Right cardiac atrium (tissue), 5 donors: ENCODE measurements at places on chromosomes 3 and 15.
A peak's percentile ranks its signal among the peaks of the same experiment; 100 is the strongest.

- no peak for DNase-seq
Observed at GRCh38 chr3:107752202-107752990, 229.6 kb downstream of the BBX start.

DNA sequence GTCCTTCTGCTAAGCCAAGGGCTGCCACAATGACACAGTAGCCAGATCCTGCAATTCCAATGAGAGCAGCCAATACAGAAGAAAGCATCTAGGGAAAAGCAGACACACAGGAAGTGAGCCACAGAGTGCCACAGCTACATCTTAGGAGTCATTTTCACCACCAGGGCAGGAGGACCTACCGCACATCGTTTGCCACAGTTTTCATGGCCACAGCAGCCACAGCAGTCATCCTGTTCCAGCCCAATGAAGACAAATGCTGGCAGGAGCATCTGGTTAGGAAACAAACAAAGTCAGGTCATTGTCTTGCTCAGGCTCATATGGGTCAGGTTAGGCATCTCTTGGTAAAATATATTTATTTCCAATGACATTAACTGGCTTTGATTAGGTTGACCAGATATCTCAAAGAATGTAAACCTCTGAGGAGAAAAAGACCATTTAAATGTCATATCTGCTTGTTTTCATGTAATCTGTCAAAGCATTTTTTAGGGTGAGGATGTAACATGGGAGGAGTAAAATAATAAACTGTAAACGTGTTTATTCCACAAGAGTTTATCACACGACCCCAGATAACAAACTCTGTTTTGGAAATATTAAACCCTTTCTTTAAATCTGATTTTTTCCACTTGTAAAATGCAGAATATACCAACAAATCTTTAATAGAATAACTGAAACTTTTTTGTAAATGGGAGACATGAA lies 1.8 kb downstream of the TM4SF1 start:
- DNase-seq: no peak

DNA sequence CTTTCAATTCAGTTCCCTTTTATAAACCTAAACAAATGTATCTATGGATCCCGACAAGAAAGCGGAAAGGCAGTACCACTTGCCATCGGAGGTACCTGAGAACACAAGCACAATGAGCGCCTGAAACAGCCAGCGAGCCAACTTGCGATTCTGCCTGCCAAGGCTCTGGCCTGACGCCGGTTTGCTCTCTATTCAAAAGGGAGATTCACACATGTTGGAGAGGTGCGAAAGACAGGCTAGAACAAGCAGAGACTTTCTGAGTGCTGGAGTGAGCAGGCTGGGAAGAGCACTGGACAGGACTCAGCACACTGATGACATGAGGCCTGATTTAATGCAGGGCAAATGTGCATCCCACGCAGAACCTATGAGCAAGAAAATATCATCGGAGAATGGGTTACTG lies 17.7 kb upstream of the PRR23E start:
- DNase-seq: no peak

DNA sequence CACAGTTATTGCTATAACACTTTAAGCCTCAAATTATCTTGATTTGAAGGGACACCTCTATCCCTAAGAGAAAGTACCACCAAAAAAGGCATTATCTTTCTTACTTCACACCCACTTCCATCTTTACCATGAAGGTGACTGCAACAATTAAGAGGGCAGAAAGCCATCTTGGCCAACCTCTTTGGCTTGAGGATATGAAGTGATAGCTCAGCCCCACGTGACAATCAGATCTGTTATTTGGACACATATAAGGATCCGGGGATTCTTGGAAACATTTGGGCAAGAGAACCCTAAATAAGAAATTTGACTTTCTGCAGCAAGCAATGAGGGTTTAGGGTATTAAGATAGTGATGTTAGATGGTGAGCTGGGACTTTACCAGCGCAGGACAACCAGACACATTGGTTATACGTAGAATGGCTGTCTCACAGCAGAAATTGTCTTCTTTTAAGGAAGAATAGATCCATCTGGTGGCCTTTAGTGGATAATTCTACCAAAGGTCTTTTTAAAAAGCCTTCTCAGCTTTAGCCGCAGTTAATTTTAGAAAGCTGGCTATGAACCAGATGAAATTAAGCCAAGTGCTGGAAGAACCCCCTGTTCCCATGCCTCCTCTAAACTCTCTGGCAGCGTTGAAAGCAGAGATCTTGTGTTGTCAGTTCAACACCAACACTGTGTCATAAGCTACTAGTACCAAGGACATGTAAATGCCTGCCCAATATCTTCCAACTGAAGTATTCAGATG lies 12.3 kb downstream of the HCLS1 start:
- DNase-seq: no peak

DNA sequence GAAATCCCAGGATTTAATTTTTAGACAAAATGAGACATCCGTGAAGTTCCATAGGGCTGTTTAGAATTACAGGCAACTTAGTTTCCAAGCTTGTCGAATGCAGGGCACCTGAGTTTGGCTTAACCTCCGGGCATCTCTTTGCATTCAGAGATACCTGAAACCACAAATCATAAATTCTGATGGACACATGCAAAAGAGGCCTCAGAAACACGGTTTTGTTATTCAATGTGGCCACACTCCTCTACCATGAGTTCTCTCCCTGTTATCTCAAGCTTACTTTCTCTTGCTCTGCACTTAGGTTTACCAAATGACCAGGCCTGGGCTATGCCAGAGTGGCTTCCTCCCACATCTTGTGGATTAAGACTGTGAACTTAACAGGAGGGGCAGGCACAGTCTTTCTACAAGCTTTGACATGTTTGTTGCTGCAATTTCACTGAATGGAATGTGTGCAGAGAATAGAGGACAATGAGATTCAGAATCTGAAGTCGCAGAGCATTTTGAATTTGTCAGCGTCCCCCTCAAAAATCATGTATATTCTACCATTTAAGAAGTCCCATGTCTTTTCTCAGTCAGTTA lies 137.7 kb downstream of the TPRG1 start:
- DNase-seq: no peak

GRCh38 chr3:31289584-31289983 lies 243.1 kb upstream of the STT3B start:
- no peak for DNase-seq

DNA sequence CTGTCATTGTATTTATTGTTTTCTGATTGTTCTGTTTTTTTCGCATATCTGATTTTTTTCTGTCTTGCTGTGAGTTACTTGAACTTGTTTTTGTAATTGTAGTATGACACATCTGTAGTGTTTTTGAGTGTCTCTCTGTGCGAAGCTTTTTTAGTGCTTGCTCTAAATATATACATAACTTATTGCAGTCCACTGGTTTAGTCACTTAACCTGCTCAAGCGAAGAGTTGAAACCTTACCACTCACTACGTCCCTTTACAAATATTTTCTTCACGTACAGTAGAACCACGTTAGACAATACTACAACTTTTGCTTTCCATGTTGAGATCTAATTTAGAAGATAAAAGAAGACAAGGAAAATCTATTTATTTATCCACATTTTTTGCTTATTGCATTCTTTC lies 713.0 kb upstream of the GRM7 start:
- DNase-seq: no peak

- peak; percentile 49 for DNase-seq
Observed at GRCh38 chr15:90868261-90868689, at the start of gene FURIN. Gene FURIN, plus strand, starts transcription at chr15:90868588. Its CDS starts 7,153 bp downstream, at chr15:90875741.

DNA sequence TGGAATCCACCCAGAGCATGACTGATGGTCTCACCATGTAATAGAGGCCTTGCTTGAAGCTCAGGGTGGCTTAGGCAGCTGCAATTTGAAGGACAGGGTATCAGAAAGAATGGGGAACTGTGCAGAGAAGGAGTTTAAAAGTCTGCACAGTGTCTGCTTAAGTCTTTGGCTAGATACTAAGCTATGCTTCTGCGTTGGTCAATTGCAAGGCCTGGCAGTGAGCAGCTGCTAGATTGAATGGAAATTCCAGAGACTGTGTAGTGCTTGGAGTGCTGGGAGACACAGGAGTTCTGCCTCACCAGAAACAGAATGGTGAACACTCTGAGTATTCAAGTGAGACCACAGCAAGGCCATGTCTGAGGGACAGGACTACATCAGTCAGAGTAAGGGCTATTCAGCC lies 17.3 kb upstream of the ATP10A start:
- DNase-seq: no peak

DNA sequence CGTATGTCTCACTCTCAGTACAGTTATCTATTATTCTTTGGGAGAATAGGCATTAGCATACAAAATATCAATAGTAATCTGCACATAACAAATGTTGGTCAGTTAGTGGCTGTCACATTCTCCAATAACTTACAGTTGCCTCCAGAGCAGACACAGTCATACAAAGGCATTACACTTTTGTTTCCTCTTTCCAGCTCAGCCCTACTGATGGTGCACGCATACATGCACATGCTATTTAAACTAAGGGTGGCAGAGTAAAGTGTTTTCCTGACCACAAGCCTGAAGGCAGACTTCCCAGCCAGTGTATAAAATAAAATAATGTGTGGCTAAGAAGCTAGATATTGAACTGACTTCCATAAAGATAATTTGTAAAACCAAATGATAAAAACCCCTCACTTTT lies 47.6 kb downstream of the PHLDB2 start:
- no peak for DNase-seq

DNA sequence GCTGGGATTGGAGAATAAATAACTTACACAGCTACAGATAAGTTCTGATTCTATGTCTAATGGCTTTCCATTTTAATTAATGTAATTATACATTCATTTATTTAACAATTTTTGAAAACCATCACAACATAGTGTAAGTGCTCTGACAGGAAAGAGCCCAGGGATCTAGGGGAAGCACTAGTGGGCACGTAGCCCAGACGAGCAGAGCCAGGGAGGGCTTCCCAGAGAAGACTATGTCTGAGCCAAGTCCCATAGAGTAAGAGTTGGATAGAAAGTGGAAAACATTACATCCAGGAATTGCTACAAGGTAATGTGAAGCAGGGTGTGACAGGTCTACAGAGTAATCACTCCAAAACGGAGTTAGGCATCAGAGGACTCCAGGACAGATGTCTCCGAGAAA lies 2.9 kb upstream of the HGD start:
- DNase-seq: peak; percentile 31

DNA sequence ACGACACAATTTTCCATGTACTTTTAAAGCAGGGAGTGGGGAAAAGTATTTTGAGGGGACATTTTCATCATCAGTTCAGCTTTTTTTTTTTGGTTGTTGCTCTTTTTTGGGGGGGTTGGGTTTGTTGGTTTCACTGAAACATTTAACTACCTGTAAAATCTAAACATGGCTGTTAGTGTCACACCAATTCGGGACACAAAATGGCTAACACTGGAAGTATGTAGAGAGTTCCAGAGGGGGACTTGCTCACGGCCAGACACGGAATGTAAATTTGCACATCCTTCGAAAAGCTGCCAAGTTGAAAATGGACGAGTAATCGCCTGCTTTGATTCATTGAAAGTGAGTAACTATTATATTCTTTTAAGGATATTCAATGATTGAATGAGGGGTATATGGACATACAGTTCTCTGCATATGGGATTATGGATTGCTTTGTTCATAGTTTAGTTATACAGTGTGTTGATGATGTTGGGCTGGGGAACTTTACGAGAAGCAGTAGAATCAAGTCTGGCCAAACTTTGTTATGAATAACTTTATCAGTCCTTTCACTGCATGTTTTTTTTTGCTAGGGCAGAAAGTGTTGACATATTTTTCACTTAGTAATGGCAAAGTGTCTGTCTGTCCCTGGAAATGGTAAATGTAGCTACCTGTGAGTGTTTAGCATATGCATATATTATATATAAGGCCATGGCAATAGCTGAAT lies 31.5 kb downstream of the MBNL1 start:
- DNase-seq: no peak

- no peak for DNase-seq
Observed at GRCh38 chr15:52784799-52785671, 5.1 kb downstream of the ONECUT1 start.

DNA sequence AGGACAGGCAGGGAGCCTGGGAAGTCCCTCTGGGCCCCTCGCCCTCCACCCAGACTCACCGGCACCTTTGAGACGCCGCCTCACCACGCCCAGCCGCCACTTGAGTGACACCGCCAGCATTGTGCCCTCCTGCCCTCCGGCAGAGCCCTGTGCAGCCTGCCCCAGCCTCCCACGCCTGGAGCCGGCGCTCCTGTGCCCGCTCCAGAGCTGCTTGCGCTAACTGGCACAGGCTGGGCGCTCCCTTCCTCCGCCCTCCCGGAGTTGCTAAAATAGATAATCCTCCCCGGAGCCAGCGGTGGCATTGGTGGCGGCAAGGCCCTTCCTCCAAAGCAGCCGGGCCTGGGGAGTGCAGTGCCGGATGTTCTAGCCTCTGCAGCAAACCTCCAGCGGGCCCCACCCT lies 15.7 kb upstream of the GRIP2 start:
- peak; percentile 78 for DNase-seq

DNA sequence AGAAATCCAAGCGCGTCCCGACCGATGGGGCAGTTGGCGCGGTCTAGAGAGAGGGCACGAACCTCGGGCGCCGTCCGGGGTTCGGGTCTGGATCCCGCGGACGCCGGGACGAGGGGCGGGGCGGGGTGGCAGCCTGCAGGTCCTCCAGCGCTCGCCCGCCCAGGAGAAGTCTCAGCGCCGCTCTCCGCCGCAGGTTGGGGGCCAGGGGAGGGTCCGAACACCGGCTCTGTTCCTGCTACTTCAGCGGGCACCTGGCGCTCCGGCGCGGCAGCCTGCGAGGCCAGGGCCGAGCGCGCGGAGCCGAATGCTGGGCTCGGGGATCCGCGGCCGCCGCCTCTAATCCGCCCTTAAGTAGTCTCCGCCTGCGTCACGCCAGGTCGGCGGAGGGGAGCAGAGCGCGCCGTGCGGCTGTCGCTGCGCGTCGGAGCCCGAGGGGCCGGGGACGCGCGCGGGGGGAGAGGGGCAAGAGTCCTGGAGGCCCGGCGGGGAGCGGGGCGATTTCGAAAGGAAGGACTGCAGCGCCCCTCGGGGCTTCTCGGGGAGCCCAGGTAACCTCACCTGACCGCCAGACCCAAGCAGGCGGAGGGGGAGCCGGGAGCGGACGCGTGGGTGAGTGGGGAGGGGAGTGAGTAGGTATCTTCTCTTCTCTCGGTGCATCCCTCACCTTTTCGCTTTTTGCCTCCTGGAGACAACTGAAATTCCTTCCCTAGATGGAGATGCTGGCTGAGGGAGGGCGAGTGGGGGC lies at the start of gene GJD2:
GJD2 (minus strand) TSS at position 325 of the 745 bp plus-strand sequence. CDS start 510 bp downstream, outside the sequence.
- peak; percentile 61 for DNase-seq

DNA sequence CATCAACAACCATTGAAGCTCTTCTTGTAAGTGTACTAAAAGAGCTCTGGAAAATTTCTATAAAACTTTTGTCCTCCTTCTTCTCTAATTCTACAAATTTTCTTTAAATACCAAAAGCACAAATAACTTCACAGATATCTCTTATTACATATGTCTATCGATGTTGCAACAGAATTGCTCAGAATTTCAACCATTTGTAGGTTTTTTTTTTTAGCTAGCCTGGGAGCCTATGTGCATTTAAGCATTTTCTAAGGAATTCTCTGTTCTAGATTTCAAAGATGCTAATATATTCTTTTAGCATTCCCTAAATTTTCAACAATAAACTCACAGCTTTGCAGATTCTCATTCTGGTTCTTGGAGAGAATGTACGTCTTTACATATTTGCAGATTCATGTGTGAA lies 774.3 kb upstream of the NR2F2 start:
- DNase-seq: no peak

DNA sequence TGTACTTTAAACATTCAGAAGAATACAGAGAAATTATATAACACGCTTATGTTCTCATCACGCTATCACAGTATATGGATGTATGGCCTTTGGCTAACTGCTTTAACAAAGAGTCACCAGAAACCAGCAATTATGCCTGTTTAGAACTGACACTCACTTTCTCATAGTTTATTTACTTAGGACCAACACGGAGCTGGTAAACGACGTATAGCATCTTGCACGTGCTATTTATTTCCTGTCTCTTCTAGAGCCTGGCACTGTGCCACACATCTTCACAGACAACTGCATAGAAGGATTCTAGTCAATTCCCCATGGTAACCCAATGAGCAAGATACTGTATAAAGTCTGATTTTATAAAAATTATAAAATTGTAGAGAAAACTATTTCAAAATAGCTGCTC lies 43.6 kb downstream of the TBC1D2B start:
- no peak for DNase-seq
